ENCODE measurements at places on chromosomes 1 and 21. TPM values are rescaled to one million over a fixed set of nuclear protein-coding genes. Genes with fewer than 3 reads are reported as not detected.
A peak's percentile ranks its signal among the peaks of the same experiment; 100 is the strongest.

- H3K27me3 ChIP-seq: peaks cover 17% of the 10 kb centered on the region
- no peak for DNase-seq
- peaks cover 2% of the 10 kb centered on the region for H3K4me1 ChIP-seq
- H3K36me3 ChIP-seq: no peaks in the 10 kb centered on the region
These were observed 58.5 kb upstream of the LRRC8D start for GRCh38 chr1:89762386-89762778.

GRCh38 chr1:213982289-213982671, 5.5 kb upstream of the PROX1 start:
- H3K4me1 ChIP-seq: no peaks in the 10 kb centered on the region
- no peak overlapping the region for H3K27ac ChIP-seq
- H3K27me3 ChIP-seq: peaks cover 90% of the 10 kb centered on the region
- no peak overlapping the region for H3K4me3 ChIP-seq
- DNase-seq: no peak

DNA sequence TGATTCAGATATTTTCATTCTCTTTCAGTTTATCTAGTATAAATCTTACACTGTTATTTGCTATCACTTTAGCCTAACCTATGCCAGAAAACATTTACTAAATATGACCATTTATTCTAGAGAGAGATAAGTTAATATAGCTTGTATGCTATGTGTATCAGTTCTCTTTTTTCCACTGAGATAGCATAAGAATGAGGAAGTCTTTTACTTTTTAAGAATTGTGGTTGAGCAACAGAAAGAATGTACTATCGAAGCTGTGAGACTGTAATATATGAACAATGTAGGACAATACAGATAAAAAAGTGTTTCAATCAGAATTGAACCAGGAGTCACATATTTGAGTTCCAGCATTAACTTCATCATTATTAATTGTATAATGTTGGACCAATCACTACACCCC, 479.9 kb upstream of the PLXNA2 start:
- H3K4me1 ChIP-seq: no peaks in the 10 kb centered on the region
- no peaks in the 10 kb centered on the region for H3K36me3 ChIP-seq
- H3K27ac ChIP-seq: no peak overlapping the region

- H3K4me3 ChIP-seq: no peak overlapping the region
- no peaks in the 10 kb centered on the region for H3K27me3 ChIP-seq
- H3K27ac ChIP-seq: no peak overlapping the region
- no peaks in the 10 kb centered on the region for H3K4me1 ChIP-seq
- no peaks in the 10 kb centered on the region for H3K36me3 ChIP-seq
These were observed 67.8 kb downstream of the NTMT2 start for GRCh38 chr1:170213596-170213995.

The TLR5 gene
- not detected for polyA plus RNA-seq

DNA sequence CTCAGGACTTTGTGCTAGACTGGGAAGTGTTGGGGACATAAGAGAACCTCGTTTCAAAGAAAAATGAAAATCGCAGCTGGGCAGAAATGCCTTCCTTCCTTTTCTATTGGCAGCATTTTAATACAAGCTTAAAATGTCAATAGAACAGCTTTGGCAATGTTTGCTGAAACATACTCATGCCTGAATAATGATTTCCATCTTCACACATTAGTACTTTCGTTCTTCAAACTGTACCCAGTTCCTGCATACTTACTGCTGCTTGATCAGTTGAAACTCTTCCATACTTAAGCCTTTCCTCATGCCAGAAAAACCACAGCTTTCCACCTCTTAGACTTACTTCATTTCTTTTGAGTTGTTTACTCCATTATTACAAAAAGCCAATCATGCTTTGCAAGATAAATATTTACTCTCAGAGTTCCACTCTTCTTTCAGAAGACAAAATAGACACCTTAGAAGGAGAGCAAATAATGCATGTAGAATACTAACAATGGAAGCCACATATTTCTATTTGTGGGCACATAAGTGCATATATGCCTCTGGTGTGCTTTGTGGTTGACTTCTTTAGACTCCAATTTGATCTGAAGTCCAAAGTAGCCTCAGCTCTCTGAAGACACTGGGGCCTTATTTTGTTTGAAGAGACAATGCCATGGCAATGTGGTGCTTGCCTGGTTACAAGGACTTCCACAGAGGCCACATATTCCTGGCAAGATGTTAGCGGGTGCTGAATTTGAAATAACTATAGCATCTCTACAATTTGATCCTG, 22.7 kb upstream of the CD55 start:
- H3K4me1 ChIP-seq: no peaks in the 10 kb centered on the region
- H3K27me3 ChIP-seq: no peaks in the 10 kb centered on the region
- H3K27ac ChIP-seq: no peak overlapping the region
- H3K4me3 ChIP-seq: no peak overlapping the region
- no peaks in the 10 kb centered on the region for H3K36me3 ChIP-seq
- DNase-seq: no peak

- H3K27ac ChIP-seq: no peak overlapping the region
- no peak for DNase-seq
- no peaks in the 10 kb centered on the region for H3K4me1 ChIP-seq
- no peaks in the 10 kb centered on the region for H3K36me3 ChIP-seq
- no peaks in the 10 kb centered on the region for H3K27me3 ChIP-seq
These were observed 151.2 kb downstream of the OMA1 start for GRCh38 chr1:58395355-58395754.

DNA sequence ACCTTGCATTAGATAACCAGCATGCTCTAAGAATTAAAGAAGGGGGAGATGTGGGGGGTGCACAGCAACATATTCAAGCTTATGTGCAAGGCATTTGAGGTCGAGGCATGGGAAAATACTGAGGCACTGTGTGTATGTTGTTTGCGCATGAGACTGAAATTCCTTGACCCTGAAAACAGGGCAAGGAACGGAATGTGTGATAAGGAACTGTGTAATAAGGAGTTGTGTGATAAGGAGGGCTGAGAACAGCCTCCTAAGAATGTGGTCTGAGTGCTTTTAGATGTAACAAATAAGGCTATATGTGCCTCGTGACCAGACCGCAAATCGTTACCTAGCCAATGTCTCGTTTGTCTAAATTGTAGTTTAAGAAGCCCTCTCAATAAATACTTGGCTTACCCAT, 26.5 kb upstream of the ITLN1 start:
- H3K27me3 ChIP-seq: no peaks in the 10 kb centered on the region
- peak overlapping the region; percentile 21 for H3K27ac ChIP-seq
- H3K36me3 ChIP-seq: no peaks in the 10 kb centered on the region
- DNase-seq: peak; percentile 90

- no peaks in the 10 kb centered on the region for H3K27me3 ChIP-seq
- peak overlapping the region; percentile 60 for H3K4me3 ChIP-seq
- H3K36me3 ChIP-seq: no peaks in the 10 kb centered on the region
- peak overlapping the region; percentile 76 for H3K27ac ChIP-seq
These were observed 18.3 kb downstream of the NFYC start for GRCh38 chr1:40709802-40710278.

The ZC3H11A gene
- 36.5 TPM for polyA plus RNA-seq

- DNase-seq: peak; percentile 81
- H3K4me1 ChIP-seq: peaks cover 8% of the 10 kb centered on the region
- H3K27me3 ChIP-seq: peaks cover 18% of the 10 kb centered on the region
- H3K4me3 ChIP-seq: peak within 1 kb of the TSS; percentile 53
- no peaks in the 10 kb centered on the region for H3K36me3 ChIP-seq
These were observed at the start of gene GNG4 for GRCh38 chr1:235649368-235650163. GNG4 (minus strand) TSS chr1:235649784; CDS start chr1:235583838, 65,946 bp downstream.

The TTC4 gene
- polyA plus RNA-seq: 12.5 TPM

DNA sequence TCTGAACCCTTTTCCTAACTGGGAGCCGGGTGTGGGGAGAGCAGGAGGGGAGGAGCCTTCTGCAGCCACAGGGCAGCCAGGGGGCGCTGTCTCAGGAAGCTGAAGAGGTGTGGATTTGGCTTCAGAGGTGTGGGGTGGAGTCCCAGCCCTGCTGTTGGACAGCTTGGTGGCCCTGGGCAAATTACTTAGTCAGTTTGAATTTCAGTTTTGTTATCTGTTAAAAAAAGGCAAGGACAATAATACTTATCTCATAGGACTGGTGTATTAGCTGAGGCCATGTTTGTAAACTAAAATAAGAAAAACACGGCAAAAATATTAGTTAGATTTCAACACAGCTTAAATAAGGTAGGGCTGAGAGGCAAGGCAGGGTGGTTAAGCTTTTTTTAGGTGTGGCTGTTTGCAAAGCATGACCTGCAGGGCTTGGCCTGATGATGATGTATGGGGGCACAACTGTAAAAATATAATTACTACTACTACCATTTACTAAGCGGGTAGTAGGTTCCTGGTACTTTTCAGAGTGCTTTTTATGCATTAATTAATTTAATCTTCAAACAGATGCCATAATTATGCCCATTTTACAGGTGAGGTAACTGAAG, 111.8 kb downstream of the PLXNA2 start:
- DNase-seq: peak; percentile 92
- no peaks in the 10 kb centered on the region for H3K36me3 ChIP-seq
- no peak overlapping the region for H3K4me3 ChIP-seq
- H3K4me1 ChIP-seq: peaks cover 15% of the 10 kb centered on the region
- peak overlapping the region; percentile 42 for H3K27ac ChIP-seq
- H3K27me3 ChIP-seq: no peaks in the 10 kb centered on the region

Measured in small intestine (tissue), 16 donors.